ENCODE measurements at places on chromosomes 12 and 14. TPM values are rescaled to one million over a fixed set of nuclear protein-coding genes. Genes with fewer than 3 reads are reported as not detected.

DAO gene
- not detected for total RNA-seq

ACAD10 gene
- 13.3 TPM for total RNA-seq

TCL1A gene
- total RNA-seq = not detected

BBOF1 gene
- total RNA-seq = 1.6 TPM

PTGES3 gene
- 42.7 TPM for total RNA-seq

DENND5B gene
- 13.4 TPM for total RNA-seq

GSC gene
- total RNA-seq = not detected

BHLHE41 gene
- 0.72 TPM for total RNA-seq

OR6C2 gene
- not detected for total RNA-seq

PRB2 gene
- total RNA-seq = not detected

CHMP4A gene
- total RNA-seq = 31.7 TPM

TUNAR gene
- total RNA-seq = not detected

ZFYVE1 gene
- 12.2 TPM for total RNA-seq

MARS1 gene
- total RNA-seq = 127 TPM

CD69 gene
- total RNA-seq = not detected

KERA gene
- total RNA-seq = not detected

FAIM2 gene
- 0.83 TPM for total RNA-seq

CELA1 gene
- not detected for total RNA-seq

C12orf54 gene
- total RNA-seq = not detected

AMDHD1 gene
- total RNA-seq = under 0.01 TPM

KLRK1 gene
- not detected for total RNA-seq

PRR4 gene
- 0.83 TPM for total RNA-seq
